ENCODE measurements at places on chromosomes 1 and 21. TPM values are rescaled to one million over a fixed set of nuclear protein-coding genes. Genes with fewer than 3 reads are reported as not detected.

- no peaks in the 10 kb centered on the region for H3K27me3 ChIP-seq
- H3K4me1 ChIP-seq: peaks cover 36% of the 10 kb centered on the region
- no peaks in the 10 kb centered on the region for H3K36me3 ChIP-seq
- DNase-seq: no peak
- no peak overlapping the region for H3K27ac ChIP-seq
- no peak overlapping the region for H3K4me3 ChIP-seq
These were observed 429.6 kb downstream of the PLPP3 start for GRCh38 chr1:56149761-56150160.

CHRM3 gene
- total RNA-seq: 1.2 TPM

GRCh38 chr1:24199291-24199900, 12.3 kb upstream of the IFNLR1 start:
- H3K36me3 ChIP-seq: no peaks in the 10 kb centered on the region
- H3K27me3 ChIP-seq: no peaks in the 10 kb centered on the region
- H3K4me3 ChIP-seq: no peak overlapping the region
- DNase-seq: no peak

SERTAD4 gene
- total RNA-seq: 2.7 TPM

DNA sequence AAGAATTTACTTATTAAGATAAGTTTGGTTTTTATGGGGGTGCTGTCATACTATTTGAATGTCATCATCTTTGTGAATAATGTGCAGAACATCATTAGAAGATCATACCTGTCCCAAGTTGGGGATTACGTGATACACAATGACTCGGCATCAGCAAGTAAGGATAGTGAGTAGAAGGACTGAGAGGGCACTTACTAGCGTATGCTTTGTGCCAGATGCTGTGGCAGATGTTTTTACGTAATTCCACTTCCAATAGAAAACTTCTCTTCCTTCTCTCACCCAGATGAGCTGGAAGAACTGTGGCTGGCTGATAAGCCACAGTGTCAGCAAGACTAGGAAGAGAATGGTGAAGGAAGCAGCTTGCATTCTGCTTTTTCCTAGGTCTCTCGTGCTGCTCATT, 28.1 kb upstream of the TGFB2 start:
- no peak overlapping the region for H3K4me3 ChIP-seq
- no peaks in the 10 kb centered on the region for H3K27me3 ChIP-seq
- no peak overlapping the region for H3K27ac ChIP-seq
- no peaks in the 10 kb centered on the region for H3K36me3 ChIP-seq

ADORA3 gene
- total RNA-seq: 5.2 TPM

RORC gene
- total RNA-seq: 8.1 TPM

GABPA gene
- total RNA-seq: 23.3 TPM

- H3K27me3 ChIP-seq: no peaks in the 10 kb centered on the region
- H3K27ac ChIP-seq: peak overlapping the region; percentile 76
- DNase-seq: no peak
- peaks cover 44% of the 10 kb centered on the region for H3K4me1 ChIP-seq
- peak overlapping the region; percentile 56 for H3K4me3 ChIP-seq
- H3K36me3 ChIP-seq: no peaks in the 10 kb centered on the region
These were observed 2.7 kb downstream of the GRHL3 start for GRCh38 chr1:24321697-24322469.

LRRIQ3 gene
- not detected for total RNA-seq

SAMD11 gene
- total RNA-seq: 33.9 TPM
